GDM1 (cell line): ENCODE measurements at places on chromosomes 13 and 19.

GRCh38 chr19:18203408-18203862 is 407 bp downstream of the RAB3A start:
- DNase-seq = peak; percentile 35

- no peak for DNase-seq
Observed at GRCh38 chr13:99416411-99417121, 84.7 kb upstream of the TM9SF2 start.

DNA sequence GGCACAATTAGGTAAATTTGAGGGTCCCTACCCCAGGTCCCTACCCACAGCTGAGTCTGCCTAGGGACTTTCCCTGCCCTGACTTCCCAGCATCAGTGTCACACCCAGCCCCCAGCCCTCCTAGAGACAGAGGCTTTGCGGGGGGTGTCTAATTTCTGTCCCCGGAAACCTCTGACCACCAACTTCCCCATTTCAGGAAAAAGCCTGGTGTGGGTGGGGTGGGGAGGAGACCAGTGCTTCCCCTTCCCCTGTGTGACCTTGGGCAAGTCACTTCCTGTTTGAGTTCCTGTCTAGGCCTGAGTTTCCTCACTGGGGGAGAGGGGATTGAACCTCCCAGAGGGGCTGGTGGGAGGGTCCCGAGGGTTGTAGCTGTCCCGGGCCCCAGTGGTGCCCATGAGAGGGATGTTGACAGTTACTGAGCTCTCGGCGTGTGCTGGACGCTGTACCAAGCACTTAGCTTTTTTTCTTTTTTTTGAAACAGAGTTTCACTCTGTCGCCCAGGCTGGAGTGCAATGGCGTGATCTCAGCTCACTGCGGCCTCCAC is 7.9 kb downstream of the VASP start:
- DNase-seq = peak; percentile 82

- no peak for DNase-seq
Observed at GRCh38 chr13:110224519-110224918, 82.4 kb downstream of the COL4A1 start.

DNA sequence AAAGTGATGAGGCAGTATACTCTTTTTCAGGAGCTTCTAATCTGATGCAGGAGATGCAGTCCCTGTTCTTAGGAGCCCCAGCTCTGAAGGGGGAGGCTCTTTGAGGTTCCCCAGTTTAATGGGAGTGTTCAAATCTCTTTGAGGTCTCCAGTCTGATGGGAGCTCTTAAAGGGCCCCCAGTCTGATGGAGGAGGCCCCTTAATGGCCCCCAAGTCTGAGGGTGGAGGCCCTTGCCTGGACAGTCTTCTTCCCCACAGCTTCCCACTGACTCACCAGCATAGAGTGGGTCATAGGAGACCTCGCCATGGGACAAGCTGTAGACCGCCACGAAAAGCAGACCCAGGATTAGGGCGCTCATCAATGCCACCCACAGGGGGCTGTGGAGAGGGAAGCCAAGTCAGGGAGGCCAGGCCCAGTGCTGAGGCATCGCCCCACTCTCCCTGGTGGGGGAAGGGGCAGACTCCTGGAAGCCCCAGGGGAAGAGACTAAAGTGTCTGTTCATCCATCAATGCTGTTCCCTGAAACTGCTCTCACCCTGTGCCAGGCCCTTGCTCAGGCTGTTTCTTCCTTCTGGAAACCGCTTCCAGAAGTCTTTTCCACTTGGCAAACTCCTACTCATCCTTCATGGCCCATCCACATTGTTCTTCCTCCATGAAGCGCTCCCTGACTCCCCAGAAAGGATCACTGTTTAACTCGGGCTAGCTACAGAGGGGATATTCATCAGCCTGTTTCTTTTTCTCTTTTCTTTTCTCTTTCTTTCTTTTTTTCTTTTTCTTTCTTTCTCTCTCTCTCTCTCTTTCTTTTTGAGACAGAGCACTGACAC is 2.1 kb downstream of the TM6SF2 start:
- no peak for DNase-seq

DNA sequence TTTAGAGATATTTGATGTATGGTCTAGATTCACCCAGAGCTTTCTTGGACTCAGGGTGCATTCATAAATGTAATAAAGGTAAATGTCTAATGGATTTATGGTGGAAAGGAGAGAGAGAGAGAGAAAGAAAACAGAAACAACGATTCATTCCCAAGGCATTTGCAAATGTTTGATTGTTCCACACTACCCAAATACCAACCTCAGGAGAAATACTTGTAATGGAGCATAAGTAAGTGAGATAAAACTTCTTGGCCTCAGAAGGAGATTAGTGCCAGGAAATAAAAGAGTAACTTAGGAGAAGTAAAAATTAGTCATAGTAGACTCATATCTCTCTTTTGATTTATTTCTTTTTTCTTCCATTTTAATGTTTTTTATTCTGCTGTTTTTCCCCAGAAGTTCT is 40.6 kb upstream of the DGKH start:
- no peak for DNase-seq

GRCh38 chr13:97077341-97077740 is 83.1 kb upstream of the OXGR1 start:
- no peak for DNase-seq

- no peak for DNase-seq
Observed at GRCh38 chr13:23418776-23419683, 14.5 kb downstream of the SACS start.

GRCh38 chr19:47631681-47632446 is 22.9 kb downstream of the BICRA start:
- DNase-seq = no peak

DNA sequence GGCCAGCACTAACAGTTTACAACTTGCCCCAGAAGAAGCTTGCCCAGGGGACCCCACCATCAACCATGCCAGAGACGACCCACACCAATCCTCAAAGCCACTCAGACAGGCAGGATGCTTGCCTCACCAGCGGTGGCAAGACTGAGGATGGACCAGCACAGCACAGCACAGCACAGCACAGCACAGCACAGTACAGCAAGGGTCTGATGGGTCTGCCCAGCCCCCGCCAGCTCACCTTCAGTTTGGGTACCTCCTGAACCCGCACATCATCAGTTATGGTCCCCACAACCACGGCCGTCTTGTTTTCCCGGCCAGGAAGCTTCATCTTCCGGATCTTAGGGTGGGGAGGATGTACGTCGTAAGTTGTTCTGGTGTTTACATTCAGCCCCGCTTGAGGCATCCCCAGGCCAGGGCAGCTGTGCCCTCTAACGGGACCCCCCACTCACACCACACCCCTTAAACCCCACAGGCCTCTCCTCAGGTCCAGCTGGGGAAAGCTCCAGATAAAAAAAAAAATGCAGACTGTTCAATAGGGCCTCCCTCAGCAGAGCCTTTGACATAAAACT is 1.7 kb upstream of the FAM83E start:
- no peak for DNase-seq

DNA sequence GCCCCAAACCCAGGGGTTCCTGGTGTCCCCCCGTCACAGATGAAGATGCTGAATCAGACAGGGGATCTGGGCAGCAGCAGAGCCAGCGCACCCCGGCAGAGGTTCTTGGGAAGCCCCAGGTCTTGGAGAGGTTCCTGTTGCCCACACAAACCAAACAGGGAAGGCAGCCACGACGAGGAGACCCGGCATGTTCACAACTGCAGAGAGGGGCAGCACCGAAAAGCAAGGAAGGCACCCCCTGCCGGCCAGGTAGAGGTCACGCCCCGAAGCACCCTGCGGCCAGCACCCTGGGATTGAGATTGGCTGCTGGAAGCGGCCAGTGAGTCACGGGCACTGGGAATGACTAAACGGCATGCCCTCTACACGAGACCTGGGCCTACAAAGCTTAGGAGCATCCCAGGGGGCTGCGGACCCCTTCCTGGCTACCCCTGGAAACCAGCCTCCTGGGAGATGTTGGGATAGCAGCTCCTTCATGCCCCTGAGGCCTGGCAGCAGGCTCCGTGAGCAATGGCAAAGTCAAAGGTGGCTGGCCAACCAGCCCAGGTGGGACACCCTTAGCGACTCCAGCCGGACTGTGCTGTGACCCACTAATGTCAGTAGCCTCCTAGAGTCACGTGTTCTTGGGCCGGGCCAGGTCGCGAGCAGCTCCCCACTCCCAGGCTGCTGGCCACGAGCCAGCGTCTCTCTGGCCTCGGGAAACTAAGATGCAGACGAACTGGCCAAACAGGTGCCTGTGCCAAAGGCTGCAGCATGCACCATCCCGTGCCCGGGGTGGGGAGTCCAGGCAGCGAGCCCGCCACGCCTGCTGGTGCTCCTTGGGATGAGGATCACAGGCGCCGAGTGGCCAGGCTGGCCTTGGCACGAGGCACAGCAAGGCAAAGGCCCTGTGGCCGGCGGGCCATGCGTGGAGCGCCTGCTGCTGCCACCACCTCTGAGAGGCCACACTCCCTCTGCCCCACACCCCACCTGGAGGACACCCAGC is 43.2 kb downstream of the MLLT1 start:
- no peak for DNase-seq

DNA sequence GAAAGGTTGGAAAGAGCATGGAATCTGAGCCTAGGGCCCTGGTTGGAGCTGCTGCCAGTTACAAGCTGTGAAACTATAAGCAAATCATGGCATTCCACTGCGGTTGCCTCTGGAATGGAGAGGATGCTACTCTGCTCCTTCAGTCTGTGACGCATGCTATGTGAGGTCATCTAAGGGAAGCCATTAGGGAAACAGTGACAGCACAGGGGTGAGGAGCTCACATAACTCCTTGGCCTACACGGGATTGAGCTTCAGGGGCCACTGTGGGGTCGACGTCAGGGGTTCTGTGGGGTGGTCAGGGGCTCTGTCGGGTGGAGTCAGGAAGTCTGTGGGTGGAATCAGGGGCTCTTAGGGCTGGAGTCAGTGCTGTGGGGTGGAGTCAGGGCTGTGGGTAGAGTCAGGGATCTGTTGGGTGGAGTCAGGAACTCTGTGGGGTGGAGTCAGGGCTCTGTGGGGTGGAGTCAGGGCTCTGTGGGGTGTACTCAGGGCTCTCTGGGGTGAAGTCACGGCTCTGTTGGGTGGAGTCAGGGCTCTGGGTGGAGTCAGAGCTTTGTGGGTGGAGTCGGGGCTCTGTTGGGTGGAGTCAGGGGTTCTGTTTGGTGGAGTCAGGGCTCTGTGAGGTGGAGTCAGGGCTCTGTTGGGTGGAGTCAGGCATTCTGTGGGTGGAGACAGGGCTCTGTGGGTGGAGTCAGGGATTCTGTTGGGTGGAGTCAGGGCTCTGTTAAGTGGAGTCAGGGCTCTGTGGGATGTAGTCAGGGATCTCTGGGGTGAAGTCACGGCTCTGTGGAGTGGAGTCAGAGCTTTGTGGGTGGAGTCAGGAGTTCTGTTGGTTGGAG is 35.8 kb upstream of the MEDAG start:
- DNase-seq = peak; percentile 27

GRCh38 chr13:51068501-51068900 is 42.6 kb downstream of the C13orf42 start:
- DNase-seq = no peak

DNA sequence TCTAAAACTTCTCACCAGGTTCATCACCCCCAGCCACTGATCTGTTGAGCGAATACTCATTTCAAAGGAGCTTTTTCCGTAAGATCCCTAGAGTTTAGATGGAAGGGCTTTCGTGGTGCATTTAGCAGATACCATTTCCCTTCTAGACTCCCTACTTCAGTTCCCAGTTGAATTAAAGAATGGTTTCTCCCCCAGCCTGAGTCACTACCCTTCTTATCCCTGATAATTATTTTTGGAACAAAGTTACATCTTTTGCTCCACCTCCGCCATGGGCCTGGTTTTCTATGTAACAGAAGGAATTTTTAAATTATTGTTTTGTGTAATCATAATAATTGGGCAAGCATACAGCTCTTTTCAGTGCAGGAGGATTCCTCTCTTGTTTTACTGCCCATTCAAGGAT is 22.0 kb downstream of the USPL1 start:
- DNase-seq = no peak

- no peak for DNase-seq
Observed at GRCh38 chr19:3149526-3150505, 14.0 kb downstream of the GNA15 start.

- DNase-seq = no peak
Observed at GRCh38 chr13:48491423-48492095, 41.3 kb downstream of the RCBTB2 start.

GRCh38 chr19:15397782-15398181 is 18.2 kb upstream of the AKAP8 start:
- DNase-seq = no peak

- DNase-seq = no peak
Observed at GRCh38 chr13:98311200-98311548, 134.1 kb upstream of the RNF113B start.

GRCh38 chr13:30629527-30629926 is 11.8 kb downstream of the USPL1 start:
- DNase-seq = no peak

DNA sequence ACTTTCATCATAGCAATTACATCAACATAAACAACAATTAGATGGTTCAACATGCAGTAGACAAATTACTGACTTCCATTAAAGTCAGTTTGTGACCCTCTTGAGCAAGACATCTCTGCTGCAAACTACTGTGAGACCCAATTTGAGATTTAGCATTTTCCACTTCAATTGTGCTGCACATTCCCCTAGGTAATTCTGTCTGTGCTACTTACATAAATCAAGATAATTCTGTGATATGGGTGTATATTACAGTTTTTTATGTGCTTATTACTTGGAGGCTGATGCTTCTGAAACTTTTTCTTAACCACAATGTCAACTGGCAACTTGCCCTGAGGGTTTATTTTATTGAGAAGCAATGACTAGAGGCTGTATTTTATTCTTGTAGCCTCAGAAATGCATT is 1714.4 kb downstream of the OLFM4 start:
- no peak for DNase-seq

- no peak for DNase-seq
Observed at GRCh38 chr13:59494560-59494970, 669.2 kb downstream of the DIAPH3 start.

DNA sequence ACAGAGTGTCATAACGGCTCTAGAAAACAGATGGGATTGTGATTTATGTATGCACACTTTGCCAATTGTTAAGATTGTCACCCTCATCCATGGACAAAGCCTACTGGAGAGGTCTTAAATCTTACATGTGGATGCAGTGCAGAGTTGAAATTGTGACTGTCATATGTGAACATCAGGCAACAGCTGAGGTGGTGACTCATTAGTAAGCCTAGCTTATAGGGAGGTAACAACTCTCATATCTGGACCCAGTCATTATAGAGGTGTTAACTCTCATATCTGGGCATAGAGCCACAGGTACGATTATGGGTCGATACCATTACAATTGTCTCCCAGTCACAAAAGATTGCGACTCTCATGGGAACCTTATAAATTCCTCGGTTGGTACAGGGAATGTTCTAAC is 29.8 kb upstream of the ZNF254 start:
- DNase-seq = no peak

GRCh38 chr13:75749407-75749806 is 113.3 kb downstream of the LMO7 start:
- no peak for DNase-seq

DNA sequence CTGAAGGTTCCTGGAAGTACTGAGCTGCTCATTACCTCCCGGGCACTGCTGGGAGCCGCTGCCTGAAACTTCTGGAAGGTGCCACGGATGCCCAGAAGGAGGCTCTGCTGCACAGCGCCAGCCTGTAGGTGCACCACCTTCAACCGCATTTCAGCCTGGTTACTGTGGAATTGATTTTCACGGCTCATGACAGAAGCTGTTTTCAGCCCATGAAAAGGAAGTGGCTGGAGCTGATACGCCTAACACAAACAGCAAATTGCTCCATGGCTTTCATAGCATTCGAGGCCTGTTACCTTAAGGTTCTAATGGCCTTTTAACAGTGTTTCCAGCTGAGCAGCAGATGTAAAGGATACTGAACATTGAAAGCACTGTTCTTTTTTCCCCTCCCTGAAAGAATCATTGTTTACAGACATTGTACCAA is 22.0 kb downstream of the GPC6 start:
- DNase-seq = no peak
